ENCODE measurements at places on chromosomes 5 and 9.

DNA sequence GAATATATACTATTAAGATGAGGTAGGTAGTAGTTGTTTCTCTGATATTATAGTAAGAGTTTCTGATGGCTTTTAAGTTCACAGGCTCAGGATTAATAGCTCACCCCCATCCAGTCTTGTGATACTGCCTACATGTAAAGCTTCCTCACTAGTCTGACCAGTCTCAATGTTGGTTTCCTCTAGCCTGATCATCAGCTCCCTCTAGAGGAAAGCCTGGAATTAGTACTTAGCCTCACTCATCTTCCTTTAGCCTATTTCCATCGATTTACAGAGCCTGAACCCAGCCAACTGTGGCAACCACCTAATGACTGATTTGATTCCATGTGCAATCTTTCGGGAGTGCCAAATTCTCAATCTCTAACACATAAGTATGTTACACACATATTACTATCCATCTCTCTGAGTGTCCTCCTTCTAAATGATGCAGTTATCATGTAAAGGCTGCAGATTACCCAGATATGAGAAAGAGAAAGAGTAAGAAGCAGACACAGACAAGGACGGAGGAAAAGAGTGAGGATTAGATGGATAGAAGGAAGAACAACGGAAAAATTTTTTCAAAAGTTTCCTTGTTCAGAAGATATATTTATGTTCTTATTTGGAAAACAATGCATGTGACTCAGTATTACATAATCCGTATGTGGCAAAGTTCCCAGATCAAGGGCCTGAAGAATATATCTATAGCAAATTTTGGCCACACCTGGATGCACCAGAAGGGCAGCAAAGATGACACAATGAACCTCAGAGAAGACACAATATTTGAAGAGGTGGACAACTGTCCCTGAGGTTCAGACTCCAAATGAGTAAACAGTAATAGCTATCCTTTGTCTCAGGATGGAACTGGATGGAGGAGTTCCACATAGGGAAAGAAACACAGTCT lies 333.7 kb downstream of the ELAVL2 start:
- DNase-seq, result no peak

- DNase-seq, result no peak
Observed at GRCh38 chr9:98778711-98779530, 17.4 kb downstream of the ANKS6 start.

GRCh38 chr5:84411832-84412605 lies 27.3 kb upstream of the EDIL3 start:
- no peak for DNase-seq

GRCh38 chr9:130315446-130316226 lies 50.1 kb downstream of the HMCN2 start:
- no peak for DNase-seq

DNA sequence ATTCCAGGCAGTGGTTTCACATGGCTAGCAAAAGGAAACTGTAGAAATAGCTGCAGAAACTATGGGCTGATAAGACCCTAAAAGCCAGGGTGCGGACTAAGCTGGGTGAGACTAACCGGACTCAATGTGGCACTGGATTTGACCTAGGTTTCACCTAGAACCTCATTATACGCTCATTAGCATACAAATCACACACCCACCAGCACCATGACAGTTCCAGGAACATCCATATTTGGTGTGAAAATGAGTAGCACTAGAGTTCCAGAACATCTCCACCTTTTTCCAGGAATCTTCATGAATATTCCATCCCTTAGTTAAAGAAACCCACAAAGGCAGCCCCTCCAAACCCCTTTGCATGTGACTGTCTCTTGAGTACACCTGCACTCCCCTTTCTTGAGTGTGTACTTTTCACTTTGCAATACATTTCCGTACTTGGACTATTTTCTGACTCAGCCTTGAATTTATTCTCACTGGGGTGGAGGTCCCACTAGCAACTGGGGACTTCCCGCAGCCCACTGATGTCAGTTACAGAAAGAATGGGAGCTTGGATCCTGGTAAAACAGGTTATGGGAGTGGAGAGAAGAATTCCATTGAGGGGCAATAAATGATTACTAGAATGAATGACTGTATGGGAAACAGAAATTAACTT lies 58.0 kb upstream of the SPATA31C2 start:
- DNase-seq, result no peak

DNA sequence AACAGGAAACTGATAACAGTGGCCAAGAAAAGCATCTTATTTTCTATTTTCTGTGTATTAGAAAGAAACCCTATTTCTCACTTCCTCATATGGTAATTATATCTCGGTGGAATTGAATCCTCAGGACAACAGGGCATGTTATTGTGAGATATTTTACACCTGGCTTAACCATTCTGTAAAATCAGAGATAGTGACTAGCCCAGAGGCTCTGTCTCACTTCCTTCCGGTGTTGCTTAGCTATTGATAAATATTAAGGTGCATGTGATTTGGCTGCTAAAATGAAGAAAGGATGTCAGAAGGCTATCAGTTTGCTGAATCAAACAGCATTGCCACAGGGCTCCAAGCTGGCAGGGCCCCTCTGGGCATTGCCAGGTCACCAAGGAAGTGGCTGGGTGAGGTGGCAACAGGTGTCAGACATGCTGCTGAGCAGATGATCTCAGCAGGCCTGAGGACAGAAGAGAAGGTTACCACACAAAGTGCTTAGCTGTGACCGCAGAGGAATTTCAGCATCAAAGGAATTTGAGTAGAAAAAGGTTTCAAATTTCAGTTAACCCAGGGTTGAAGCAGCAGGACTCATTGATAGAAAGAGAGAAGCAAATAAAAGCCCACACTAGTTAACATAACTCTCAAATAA lies 330.7 kb downstream of the PDE4D start:
- no peak for DNase-seq

GRCh38 chr9:29838491-29839020 lies 2265.3 kb upstream of the C9orf72 start:
- DNase-seq, result no peak
